Activated CD4-positive, alpha-beta memory T cell treated with anti-CD3 and anti-CD28 coated beads, Interleukin-2, amount 10 ng/mL, durations not matched to agents 7 days and 5 days (primary cell): ENCODE measurements at places on chromosomes 2 and 18. TPM values are rescaled to one million over a fixed set of nuclear protein-coding genes. Genes with fewer than 3 reads are reported as not detected.

GRCh38 chr18:12744103-12744502, 41.3 kb downstream of the PSMG2 start:
- DNase-seq: no peak
- H3K27ac ChIP-seq: no peak overlapping the region
- peaks cover under 1% of the 10 kb centered on the region for H3K4me1 ChIP-seq
- H3K27me3 ChIP-seq: peaks cover 2% of the 10 kb centered on the region
- no peaks in the 10 kb centered on the region for H3K36me3 ChIP-seq
- no peak overlapping the region for H3K4me3 ChIP-seq

DNA sequence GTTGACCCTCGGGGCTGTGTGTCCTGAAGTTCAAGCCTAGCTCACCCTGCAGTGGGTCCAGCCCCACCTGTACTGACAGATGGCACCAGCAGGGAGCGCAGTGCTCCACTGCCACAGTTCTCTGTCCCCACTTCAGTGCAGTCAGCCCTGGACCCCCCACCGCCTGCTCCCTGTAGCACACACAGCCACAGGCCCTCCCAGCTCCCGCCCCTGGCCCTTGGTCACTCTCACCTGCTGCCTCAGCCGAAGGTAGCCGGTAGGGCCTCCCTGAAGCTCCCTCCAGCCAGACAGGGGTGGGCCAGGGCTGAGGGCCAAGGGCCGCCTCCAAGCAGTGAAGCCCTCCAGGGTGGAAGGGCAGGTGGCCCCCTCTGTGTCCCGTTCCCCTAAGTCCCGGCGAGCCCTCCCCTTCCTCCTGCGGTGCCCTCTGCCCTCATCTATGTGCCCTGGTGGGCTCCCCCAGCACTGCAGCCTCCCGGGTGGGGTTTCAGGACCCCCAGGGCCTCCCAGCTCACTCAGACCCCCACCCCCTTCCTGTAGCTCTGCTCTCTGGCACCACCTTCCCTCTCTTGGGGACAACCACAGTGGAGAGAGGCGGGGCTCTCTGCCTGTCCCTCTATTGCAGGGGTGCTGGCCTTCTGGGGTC, 10.8 kb upstream of the ALPP start:
- H3K27me3 ChIP-seq: no peaks in the 10 kb centered on the region
- H3K36me3 ChIP-seq: no peaks in the 10 kb centered on the region
- H3K27ac ChIP-seq: no peak overlapping the region

- peaks cover 13% of the 10 kb centered on the region for H3K27me3 ChIP-seq
- H3K4me1 ChIP-seq: no peaks in the 10 kb centered on the region
- no peak overlapping the region for H3K27ac ChIP-seq
- H3K4me3 ChIP-seq: no peak overlapping the region
These were observed 70.9 kb upstream of the RAPGEF4 start for GRCh38 chr2:172664766-172665165.

Gene MDH1B
- 0.08 TPM for total RNA-seq

Gene MROH2A
- total RNA-seq: not detected

DNA sequence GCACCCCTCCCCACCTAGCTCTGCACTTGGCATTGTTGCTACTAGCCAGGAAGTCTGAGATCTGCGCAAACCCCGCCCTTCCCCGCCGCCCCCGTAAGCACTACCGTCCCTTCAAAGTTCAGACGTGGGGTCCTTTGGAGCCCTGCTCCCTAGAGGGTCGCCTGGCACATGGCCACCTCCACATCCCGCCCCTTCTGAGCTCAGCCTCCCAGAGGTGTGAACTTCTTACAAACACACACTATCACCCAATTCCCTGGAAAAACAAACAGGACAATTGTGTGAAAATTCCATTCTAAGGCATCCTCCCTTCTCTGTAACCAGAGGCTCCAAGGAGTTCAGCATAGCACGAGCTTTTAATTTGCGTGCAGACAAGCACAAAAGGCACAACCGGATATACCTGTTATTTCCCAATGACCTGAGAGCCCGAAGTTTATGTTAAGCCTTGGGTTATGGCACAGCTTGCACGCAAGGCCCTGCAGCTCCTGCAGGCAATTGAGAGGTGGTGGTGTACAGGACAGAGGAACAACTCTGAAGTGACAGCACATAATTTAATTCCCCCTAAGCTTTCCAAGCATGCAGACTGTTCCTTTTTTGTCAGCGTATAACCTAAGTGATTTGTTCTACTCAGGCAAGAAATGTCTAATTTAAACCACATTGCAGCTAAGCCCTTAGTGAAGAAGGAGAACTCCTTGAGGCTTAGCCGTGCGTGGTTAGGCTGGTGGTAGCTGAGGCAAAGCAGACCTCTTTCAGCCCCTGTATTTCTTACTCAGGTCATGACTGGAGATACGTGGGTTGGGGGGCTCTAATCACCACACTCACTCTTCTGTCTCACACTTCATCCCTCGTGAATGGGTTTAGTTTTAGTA, 20.3 kb upstream of the CYP1B1 start:
- DNase-seq: no peak
- peaks cover 30% of the 10 kb centered on the region for H3K4me1 ChIP-seq

Gene HPCAL1
- total RNA-seq: 71.4 TPM

GRCh38 chr18:12254136-12254819, at the start of gene CIDEA:
Gene CIDEA (plus strand): TSS chr18:12254361. CDS start chr18:12254384, 23 bp downstream.
- no peak within 1 kb of the TSS for H3K27ac ChIP-seq
- no peak within 1 kb of the TSS for H3K4me3 ChIP-seq
- H3K27me3 ChIP-seq: peaks cover 64% of the 10 kb centered on the region
- no peaks in the 10 kb centered on the region for H3K4me1 ChIP-seq
- no peak for DNase-seq
